ENCODE measurements at places on chromosomes 1 and 21. TPM values are rescaled to one million over a fixed set of nuclear protein-coding genes. Genes with fewer than 3 reads are reported as not detected.

PCP4 gene
- total RNA-seq, result 4.0 TPM

GRCh38 chr21:14687268-14687625, 141.1 kb upstream of the SAMSN1 start:
- no peak for DNase-seq

UMODL1 gene
- not detected for total RNA-seq

VWA5B1 gene
- total RNA-seq, result not detected

DNA sequence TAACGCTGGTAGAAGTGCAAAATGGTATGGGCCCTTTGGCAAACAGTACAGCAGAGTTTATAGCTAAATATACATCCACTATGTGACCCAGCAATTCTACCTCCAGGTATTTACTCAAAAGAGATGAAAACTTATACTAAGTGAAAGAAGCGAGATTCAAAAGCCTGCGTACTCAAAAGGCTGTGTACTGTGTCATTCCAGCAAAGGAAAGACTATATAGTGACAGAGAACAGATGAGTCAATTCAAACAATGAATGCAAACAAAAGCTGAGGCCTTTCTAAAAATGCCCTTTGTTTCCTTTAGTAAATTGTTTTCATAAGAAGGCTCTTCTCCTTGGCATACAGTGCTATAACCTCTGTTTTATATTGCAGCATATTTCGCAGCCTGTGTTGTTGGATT, 268.8 kb upstream of the CSF3R start:
- DNase-seq, result no peak

CSF3R gene
- total RNA-seq, result 37.1 TPM

DNA sequence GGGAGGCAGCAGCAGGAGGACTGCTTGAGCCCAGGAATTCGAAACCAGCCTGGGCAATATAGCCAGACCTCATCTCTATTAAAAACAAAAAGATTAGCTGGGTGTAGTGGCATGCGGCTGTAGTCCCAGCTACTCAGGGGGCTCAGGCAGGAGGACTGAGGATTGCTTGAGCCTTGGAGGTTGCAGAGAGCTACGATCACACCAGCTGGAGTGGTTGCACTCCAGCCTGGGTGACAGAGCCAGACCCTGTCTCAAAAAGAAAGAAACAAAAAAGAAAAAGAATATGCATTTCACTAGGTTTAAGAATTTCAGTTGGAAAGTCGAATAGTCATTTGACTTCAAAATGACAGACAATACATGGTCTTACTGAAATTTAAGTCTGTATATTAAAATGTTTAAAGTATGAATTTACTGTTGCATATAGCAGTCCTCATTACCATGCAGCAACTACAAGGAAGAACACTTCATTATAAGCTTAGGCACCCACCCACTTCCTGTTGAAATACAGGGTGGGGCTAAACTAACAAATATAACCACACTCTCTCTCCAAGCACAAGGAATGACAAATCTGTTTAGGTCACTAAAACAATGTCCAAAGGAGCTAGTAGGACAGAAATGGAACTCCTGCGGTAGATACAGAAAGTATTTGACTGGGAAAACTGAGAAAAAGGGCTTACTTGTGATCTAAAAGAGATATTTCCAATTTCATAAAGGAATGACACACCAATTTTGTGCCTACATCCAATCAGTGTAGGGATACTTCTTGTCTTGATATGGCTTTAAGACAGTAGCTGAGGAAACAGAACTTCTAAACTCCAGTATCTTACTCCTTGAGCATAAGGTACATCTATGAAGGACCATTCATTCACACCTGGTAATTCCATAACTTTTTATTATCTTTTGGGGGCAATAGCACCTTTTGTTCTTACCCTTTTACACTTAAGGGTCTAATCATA, 44.1 kb downstream of the GPR3 start:
- no peak for DNase-seq

OR2L8 gene
- not detected for total RNA-seq

GRCh38 chr1:97906567-97907241, 14.1 kb downstream of the DPYD start:
- DNase-seq, result no peak

SELENOF gene
- total RNA-seq, result 150 TPM

DNA sequence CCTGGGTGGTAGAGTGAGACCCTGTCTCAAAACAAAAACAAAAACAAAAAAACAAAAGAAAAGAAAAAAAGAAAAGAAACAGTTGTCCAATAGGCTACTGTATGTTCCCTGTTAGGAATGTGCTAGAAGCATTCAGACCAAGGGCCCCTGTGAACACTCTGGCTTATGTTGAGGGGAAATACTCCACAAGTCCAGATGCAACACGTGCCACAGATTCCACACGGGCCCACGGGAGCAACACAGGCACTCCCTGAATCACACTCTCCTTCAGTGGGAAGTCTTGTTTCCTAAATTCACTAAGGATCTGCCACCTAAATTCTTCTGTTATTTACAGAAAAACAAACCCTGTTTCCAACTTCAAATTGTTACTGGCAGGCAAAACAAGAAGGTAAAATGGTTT, 291.1 kb downstream of the PCP4 start:
- no peak for DNase-seq

GRCh38 chr21:33775100-33775828, 133.0 kb downstream of the ITSN1 start:
- DNase-seq, result no peak

DNA sequence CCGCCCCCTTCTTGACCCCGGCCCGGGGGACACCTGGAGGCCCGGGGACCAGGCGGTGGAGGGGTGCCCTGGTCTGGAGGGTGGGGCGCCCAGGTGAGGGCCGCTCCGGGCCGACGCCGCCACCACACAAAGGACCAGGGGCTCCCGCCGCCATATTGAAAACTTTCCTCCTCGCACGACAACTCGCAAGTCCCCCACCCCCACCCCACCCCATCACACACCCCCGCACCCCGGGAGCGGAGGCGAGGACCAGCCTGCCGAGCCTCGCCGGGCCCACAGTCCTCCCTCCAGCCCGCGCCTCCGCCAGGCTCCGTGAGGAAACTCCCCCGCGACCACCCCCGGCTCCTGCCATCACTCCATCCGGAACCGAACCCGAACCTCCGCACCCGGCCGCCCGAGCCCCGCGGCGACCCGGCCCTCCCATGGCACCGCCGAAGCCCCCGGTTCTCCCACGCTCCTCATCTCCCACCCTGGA, 733 bp downstream of the KDM5B start:
- no peak for DNase-seq

DNA sequence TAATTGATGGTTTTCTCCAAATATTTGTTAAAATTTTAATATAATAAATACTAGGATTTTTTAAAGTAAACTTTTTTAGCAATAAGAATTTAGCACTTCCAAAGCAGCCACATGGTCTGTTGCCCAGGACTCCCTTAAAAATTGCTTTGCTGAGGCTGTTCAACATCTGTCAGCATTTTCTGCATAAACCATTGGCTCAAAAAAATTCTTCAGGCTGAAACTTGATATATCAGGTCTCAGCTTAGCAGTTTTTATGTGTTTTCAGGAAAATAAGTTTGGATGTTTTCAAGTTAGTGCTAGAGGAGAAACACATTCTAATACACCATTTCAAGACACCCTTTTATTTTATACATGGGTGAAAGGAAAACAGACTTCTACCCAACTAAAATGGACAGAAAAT, 69.1 kb upstream of the C1orf105 start:
- DNase-seq, result no peak

GRCh38 chr1:63678200-63678599, 85.0 kb downstream of the PGM1 start:
- DNase-seq, result no peak

- DNase-seq, result no peak
Observed at GRCh38 chr1:69504730-69505252, 62.9 kb upstream of the LRRC7 start.

GRCh38 chr1:104082221-104082620, 332.5 kb downstream of the AMY1C start:
- DNase-seq, result no peak

- DNase-seq, result no peak
Observed at GRCh38 chr21:43639470-43640353, 19.6 kb downstream of the HSF2BP start.

GRCh38 chr1:99457381-99458165, 188.3 kb upstream of the PALMD start:
- no peak for DNase-seq

OLFM3 gene
- not detected for total RNA-seq

- DNase-seq, result no peak
Observed at GRCh38 chr21:32514275-32515055, 70.9 kb downstream of the TCP10L start.

C1orf116 gene
- total RNA-seq, result not detected

GRCh38 chr1:17503146-17503545, 36.4 kb upstream of the ARHGEF10L start:
- no peak for DNase-seq

- DNase-seq, result no peak
Observed at GRCh38 chr1:218426343-218426657, 81.2 kb downstream of the TGFB2 start.

AMY1C gene
- not detected for total RNA-seq

GRCh38 chr1:200917291-200917817, 22.7 kb downstream of the INAVA start:
- no peak for DNase-seq
